ELF-1 (cell line): ENCODE measurements at places on chromosomes 1 and 21.

DNA sequence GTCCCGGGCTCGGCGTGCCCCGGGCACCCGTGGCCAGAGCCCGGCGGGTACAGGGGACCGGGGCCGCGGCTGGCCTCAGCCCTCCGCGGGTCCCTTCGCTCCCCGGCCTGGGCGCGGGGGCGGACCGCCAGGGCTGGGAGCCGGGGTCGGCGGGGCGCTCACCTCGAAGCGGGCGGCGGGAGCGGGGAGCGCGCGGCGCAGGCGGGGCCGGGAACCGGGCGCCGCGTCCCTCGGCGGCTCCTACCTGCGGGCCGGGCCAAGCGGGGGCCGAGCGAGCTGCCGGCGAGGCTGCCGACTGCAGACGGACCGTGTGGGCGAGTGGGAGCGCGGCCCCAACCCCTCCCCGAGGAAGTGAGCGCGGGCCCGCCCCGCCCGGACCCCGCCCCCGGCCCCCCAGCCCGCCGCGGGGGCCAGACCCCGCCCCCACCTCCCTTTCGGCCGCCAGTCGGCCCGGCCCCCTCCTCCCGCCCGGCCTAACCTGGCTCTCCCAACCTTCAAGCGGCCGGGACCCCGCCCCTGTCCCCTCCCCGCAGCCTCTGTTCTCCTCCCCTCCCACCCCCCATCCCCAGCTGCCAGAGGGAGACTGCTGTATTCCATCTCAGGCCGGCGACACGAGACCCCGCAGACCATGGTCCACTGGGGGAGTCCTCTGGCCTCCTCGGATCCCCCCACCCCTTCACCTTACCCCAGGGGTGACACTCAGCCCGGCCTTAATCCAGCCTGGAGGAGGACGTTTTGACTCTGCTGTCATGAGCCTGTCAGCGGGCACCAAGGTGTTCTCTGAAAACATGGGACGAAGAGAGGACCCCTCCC, at the start of gene FHL3:
Gene FHL3, minus strand, starts transcription at position 320 of the 813 bp plus-strand sequence. CDS start 6,102 bp downstream, outside the sequence.
- no peak for DNase-seq

GRCh38 chr1:193884848-193885558, 698.6 kb upstream of the B3GALT2 start:
- peak; percentile 6 for DNase-seq

GRCh38 chr1:40868051-40868723, 6.0 kb upstream of the CITED4 start:
- DNase-seq = no peak

DNA sequence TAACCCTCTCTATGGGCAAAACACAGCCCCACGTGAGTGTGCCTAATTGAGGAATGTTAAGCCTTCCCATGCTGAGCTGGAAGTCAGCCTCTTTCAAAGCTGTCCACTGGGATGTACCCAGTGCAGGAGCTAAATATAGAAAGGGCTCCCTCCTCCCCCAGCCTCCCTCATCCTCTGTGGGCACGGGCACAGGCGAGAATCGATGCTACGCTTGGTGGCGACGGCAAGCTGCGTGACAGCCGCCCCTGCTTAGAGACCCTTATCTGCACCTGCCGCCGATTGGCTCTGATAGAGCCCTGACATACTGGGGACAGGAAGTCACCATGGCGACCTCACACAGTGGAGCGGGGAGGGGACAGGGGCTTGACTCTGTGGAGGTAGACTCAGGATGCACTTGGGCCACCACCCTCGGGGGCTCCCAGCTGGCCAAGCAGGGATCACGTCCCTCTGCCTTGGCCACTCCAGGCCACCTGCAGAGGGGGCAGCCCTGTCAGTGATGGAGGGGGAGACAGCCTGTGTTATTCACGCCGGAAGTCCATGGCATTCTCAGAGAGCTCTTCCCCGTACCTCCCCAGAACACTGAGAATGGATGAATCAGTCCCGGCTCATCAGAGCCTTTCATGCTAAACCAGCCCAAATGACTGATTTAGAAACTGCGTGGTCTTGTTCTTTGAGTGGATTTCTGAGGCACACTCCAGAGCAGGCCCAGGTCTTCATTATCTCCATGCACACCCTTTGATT, 84.8 kb downstream of the KCND3 start:
- DNase-seq = peak; percentile 42

DNA sequence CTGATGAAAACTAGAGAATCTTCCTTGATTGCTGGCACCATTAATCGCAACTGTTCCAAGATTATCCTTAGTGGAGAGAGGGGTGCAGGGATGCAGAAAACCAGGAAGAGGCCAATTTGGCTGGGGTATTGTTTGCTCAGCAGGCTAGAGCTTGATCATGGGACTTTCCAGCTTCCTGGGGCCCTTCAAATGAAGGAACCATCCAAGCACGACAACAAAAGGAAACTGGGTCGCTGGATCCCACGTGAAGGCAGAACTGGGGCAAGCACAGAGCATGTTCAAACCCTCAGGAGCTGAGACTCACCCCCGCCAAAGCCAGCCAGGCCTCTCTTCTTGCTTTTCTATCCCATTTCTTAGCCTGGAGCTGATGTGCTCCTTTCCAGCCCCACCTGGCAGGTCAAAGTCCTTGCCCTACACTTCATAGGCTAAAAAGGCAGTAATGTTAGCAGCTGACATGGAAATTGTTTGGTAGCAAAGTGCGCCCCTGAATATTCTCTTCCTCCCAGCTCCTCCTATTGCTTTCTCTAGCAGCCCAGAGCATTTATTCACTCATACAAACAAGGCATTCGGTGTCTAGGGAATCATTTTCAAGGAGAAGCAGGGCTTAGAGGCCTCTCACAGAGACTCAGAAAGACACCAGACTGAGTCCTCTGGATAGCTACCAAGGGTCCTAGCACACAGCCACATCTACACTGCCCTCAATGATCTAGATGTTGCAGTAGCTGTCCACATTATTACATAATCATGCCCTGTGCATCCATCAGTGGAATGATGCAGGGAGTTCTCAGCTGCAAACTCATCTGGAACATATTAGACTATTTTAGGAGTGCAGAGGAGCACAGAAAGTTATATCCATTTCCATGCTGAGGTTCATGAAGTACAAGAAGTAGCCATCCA, 11.5 kb downstream of the KCNA2 start:
- no peak for DNase-seq

- no peak for DNase-seq
Observed at GRCh38 chr1:24015221-24016210, 35.4 kb upstream of the SRSF10 start.
